ENCODE measurements at places on chromosomes 5 and 9.

- DNase-seq, result no peak
These were observed 85.2 kb downstream of the ARSB start for GRCh38 chr5:78899922-78900362.

DNA sequence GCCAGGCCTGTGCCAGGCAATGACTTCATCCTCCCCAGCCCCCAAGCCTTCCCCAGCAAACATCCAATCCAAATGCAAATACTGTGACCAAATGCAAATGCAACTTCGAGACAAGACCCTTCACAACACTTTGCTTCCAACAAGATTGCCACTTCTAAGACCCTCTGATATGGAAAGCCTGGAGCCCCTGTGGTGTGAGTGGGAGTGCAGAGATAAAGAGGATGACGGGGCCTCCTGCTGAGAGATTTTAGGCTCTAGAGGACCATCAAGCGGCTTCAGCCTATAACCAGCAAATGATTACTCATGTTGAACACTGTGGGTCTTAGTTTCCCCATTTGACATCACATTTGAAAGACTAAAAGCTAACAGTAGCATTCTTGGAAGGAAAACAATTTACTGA is 46.6 kb upstream of the GABRP start:
- no peak for DNase-seq

DNA sequence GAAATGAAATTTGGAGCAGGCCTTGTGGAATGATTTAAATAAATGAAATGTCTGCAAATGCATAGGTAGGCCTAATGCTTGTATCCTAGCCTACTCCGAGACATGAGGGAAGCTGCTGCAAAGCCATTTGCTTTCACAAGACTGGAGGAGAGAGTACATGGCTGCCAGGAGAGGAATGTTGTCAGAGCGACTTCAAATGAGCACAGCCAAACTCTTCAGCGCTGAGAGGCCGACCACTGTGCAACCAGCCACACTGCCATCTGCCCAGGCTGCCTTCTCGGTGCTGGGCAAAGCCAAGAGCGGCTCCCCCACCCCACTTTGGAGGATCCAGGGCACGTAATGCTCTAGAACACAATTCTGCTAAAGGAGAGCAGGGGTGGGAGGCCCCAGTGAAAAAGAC is 122.6 kb downstream of the RASEF start:
- no peak for DNase-seq

DNA sequence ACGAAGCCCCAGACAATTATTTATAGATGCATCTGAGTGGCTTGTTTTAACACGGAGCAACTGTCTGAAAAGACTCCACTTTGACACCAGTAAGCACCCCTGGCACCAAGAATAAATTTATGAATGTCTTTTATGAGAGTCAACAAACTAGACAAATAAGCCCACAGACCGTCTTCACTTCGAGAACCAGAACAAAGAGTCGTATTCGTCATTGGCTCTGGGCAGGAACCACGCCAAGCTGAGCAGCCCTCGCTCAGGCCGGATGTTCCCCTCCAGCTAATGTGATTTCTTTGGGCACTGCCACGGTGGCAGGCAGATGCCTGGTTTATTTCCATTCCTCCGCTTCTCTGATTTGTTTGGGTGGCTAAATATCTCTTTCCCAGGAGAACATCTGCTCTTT is 91.9 kb upstream of the STC2 start:
- DNase-seq, result no peak

- DNase-seq, result no peak
These were observed 5.9 kb downstream of the TNFSF15 start for GRCh38 chr9:114799925-114800324.

All from activated T-cell treated with anti-CD3 and anti-CD28 coated beads, Interleukin-2, amount 50 U/mL, for 1 hour (primary cell).